Mesothelial cell of epicardium (in vitro differentiated cells): ENCODE measurements at places on chromosomes 5 and 9. TPM values are rescaled to one million over a fixed set of nuclear protein-coding genes. Genes with fewer than 3 reads are reported as not detected.
A peak's percentile ranks its signal among the peaks of the same experiment; 100 is the strongest.

DNA sequence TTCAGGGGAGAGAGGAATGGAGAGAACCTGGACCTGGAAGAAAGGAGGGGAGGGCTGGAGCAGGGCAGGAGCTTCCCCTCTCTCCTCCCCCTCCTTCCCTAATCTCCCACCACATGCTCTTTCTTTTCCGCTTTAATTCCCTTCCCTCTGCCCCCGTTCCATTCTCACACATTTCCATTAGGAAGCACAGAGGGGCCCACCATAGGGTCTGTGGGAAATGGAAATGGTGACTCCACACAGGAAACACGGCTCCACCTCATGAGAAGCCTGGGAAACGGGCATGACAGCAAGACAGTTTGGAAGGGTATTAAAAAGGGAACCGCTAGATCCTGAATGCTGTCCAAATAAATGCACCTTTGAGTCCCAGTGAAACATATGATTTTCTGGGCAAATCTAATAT lies 64.9 kb upstream of the ENTREP1 start:
- no peak overlapping the region for H3K4me3 ChIP-seq
- H3K27me3 ChIP-seq, result no peaks in the 10 kb centered on the region
- H3K36me3 ChIP-seq, result peaks cover 14% of the 10 kb centered on the region
- H3K4me1 ChIP-seq, result no peaks in the 10 kb centered on the region

Gene GARIN3
- total RNA-seq, result not detected in 3 replicates

Gene TAL2
- 0.47 to 0.99 TPM (median 0.84 TPM) in 3 replicates for total RNA-seq

Gene IL4
- total RNA-seq, result not detected in 3 replicates

DNA sequence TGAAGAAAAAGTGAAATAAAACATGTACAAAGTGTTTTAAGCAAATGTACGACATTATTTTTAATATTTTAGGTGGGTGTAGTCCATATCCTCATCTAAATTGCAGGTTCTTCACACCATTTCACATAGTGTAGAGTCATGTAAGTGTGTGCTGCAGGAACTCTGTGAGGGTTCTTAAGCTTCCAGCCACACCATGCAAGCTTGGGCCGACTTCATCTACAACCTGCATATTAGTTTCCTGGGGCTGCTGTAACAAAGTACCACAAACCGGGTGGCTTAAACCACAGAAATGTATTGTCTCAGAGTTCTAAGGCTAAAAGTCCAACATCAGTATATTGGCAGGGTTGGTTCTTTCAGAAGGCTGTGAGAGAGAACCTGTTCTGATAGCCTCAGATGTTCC lies 10.2 kb downstream of the PAM start:
- H3K4me3 ChIP-seq, result no peak overlapping the region
- H3K36me3 ChIP-seq, result no peaks in the 10 kb centered on the region
- H3K27me3 ChIP-seq, result no peaks in the 10 kb centered on the region
- H3K27ac ChIP-seq, result no peak overlapping the region
- peaks cover 7% of the 10 kb centered on the region for H3K4me1 ChIP-seq

DNA sequence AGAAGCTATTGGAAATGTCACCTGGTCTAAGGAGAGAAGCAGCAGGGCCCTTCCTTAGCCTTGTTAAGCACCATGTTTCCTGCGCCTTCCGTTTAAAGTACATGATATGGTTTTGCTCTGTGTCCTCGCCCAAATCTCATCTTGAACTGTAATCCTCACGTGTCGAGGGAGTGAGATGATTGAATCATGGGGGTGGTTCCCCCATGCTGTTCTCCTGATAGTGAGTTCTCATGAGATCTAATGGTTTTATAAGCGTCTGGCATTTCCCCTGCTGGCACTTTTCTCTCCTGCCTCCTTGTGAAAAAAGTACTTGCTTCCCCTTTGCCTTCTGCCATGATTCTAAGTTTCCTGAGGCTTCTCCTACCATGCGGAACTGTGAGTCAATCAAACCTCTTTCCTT lies 49.7 kb downstream of the PRDM6 start:
- no peak overlapping the region for H3K4me3 ChIP-seq
- no peak overlapping the region for H3K27ac ChIP-seq
- peaks cover 4% of the 10 kb centered on the region for H3K36me3 ChIP-seq

Gene TPPP
- total RNA-seq, result 0.16 to 0.24 TPM (median 0.18 TPM) in 3 replicates

GRCh38 chr5:11153670-11154382 lies 392.8 kb upstream of the DAP start:
- H3K27ac ChIP-seq, result no peak overlapping the region
- H3K36me3 ChIP-seq, result no peaks in the 10 kb centered on the region
- peaks cover 12% of the 10 kb centered on the region for H3K27me3 ChIP-seq
- no peak for DNase-seq

- no peak overlapping the region for H3K4me3 ChIP-seq
- no peaks in the 10 kb centered on the region for H3K27me3 ChIP-seq
- peaks cover 3% of the 10 kb centered on the region for H3K36me3 ChIP-seq
- no peak overlapping the region for H3K27ac ChIP-seq
- peaks cover 3% of the 10 kb centered on the region for H3K4me1 ChIP-seq
Measured at GRCh38 chr5:142955628-142956027, 185.5 kb downstream of the ARHGAP26 start.

GRCh38 chr5:135242021-135242865 lies 156.8 kb downstream of the MACROH2A1 start:
- peaks cover 48% of the 10 kb centered on the region for H3K4me1 ChIP-seq
- no peak overlapping the region for H3K4me3 ChIP-seq
- no peaks in the 10 kb centered on the region for H3K36me3 ChIP-seq
- no peak overlapping the region for H3K27ac ChIP-seq
- DNase-seq, result peak; percentile 22

GRCh38 chr9:92962303-92962649 lies 15.0 kb downstream of the FGD3 start:
- no peak for DNase-seq
- H3K36me3 ChIP-seq, result no peaks in the 10 kb centered on the region
- H3K27ac ChIP-seq, result no peak overlapping the region
- H3K4me3 ChIP-seq, result no peak overlapping the region

DNA sequence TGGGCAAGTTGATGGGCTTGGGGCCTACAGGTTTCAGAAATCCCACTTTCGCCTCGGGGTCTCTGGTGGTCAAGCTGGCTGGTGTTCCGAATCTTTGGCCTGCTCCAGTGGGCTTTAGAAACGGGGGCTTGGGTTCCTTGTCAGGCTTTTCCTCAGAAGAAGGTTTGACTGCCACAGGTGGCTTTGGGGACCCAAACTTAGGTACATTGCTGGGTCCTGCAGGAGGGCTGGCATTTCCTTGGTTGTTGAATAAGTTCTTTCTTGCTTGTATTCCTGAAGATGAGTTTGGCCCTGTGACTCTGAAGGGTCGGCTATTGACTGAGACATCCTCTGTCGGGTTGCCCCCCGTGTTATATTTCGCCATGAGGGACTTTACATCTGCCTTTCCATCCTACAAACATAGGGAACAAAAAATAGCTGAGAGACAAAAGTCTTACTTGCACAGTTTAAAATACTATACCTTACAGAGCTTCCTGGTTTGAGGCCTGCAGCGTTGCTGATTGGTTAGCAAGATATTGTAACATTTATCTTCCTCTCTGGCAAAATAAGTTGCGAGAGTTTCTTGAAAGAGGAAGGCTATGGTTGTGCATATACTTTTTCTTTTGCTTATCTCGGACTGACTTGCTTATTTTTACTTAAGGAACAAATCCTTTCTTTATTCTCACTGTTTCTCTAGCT lies 16.6 kb downstream of the FYB1 start:
- DNase-seq, result no peak
- H3K36me3 ChIP-seq, result no peaks in the 10 kb centered on the region
- no peak overlapping the region for H3K4me3 ChIP-seq
- H3K27ac ChIP-seq, result peak overlapping the region; percentile 57

Gene PCA3
- total RNA-seq, result not detected in 3 replicates
